ENCODE measurements at places on chromosomes 1 and 21.

GRCh38 chr1:47238935-47239592, 7.0 kb upstream of the TAL1 start:
- no peak for DNase-seq

- DNase-seq, result no peak
Observed at GRCh38 chr1:85607921-85608265, 27.3 kb downstream of the CCN1 start.

- no peak for DNase-seq
Observed at GRCh38 chr1:228017356-228018124, 10.7 kb downstream of the WNT3A start.

- no peak for DNase-seq
Observed at GRCh38 chr1:200749090-200749489, 10.4 kb downstream of the CAMSAP2 start.

DNA sequence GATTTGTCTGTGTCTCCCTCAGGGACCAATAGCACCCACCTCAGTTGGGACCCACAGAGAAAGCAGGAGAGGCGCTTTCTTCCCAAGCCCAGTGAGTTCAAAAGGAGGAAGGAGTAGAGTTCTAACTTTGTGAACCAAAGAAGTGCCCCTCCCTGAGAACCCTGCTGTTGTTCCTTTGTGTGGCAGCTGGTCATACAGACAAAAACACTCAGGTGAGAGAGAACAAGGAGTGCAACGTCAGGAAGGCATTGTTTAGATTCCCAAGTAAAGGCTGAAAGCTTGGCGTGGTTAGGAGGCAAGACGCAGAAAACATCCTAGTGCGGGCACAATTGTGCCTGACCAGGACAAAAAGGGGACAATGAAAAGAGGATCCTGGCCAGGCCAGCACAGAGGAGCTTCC, 654.6 kb downstream of the KIF26B start:
- DNase-seq, result no peak

GRCh38 chr1:213326281-213327016, 275.4 kb downstream of the RPS6KC1 start:
- DNase-seq, result no peak

DNA sequence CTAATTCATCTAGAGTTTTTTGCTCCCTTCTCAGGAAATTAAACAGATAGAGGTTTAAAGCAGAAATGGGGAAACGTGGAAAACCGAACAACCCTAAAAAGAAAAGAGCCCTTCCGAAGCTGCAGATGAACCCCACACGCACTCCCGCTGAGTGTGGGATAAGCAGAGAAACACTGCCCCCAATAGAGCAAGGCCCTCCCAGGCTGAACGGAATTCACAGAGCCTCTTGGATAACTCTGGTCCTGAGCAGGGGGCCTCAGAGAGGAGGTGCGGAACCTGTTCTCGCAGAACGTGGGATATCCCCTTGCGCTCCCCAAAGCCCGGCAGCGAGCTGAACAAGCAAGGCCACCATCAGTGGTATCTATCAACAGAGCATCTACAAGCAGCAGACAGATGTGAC, 44.9 kb downstream of the SSBP3 start:
- peak; percentile 16 for DNase-seq

- DNase-seq, result no peak
Observed at GRCh38 chr1:21289127-21289526, 1.1 kb downstream of the ECE1 start.

DNA sequence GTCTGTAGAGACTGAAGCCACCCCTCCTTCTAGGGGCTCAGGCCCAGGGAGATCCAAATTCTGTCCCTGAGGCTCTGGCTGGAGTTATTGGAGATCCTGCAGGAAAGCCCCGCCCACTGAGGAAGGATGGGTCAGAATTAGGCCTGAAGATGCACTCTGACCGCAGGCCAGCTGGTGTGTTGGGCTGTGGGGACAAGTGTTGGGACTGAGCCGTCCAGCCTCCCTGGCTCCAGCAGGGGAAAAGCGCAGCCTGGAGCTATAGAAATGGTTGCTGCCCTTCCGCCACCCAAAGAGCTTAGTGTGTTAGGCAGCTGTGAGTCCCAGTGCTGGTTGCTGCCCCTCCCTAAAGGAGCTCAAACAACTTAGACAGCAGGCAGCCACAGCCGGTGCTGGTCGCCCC, 33.0 kb upstream of the PRRX1 start:
- DNase-seq, result no peak

DNA sequence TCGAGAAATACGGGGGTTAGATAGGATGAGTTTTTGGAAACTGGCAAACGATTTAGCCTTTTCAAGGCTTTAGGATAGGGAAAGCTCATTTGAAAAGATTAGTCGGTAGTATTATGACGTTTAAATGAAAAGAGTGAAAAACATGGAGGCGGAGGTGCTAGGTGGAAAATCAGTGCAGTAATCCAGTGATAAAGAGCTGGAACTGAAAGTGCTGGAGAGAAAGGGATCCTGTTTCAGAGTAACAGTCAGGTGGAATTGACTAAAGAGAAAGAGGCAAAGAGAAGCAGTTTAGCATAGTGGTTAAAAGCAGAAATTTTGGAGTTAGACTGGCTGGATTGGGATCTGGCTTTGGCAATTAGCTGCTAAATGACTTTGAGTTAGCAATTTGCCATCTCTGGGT, 945 bp downstream of the WDR3 start:
- DNase-seq, result no peak

GRCh38 chr1:94746635-94747525, 73.3 kb upstream of the SLC44A3 start:
- no peak for DNase-seq

DNA sequence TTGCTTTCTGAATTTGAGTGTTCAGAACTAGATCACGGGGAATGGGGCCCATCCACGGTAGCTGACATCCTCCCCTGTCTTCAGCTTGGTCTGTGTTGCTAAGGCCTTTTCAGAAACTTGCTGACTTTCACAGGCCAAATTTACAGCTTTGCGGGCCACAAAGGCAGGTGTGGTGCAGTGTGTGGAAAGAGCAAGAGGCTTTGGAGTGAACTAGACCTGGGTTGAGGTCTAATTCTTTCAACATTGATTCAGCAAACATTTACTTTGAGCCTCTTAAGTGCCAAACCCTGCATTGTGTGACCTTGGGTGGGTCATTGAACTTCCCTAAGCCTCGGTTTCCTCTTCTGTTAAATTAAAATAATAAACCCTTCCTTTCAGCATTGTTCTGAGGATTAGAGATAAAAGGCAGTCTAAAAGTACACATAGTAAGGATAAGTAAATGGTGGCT, 24.3 kb downstream of the STPG1 start:
- no peak for DNase-seq

DNA sequence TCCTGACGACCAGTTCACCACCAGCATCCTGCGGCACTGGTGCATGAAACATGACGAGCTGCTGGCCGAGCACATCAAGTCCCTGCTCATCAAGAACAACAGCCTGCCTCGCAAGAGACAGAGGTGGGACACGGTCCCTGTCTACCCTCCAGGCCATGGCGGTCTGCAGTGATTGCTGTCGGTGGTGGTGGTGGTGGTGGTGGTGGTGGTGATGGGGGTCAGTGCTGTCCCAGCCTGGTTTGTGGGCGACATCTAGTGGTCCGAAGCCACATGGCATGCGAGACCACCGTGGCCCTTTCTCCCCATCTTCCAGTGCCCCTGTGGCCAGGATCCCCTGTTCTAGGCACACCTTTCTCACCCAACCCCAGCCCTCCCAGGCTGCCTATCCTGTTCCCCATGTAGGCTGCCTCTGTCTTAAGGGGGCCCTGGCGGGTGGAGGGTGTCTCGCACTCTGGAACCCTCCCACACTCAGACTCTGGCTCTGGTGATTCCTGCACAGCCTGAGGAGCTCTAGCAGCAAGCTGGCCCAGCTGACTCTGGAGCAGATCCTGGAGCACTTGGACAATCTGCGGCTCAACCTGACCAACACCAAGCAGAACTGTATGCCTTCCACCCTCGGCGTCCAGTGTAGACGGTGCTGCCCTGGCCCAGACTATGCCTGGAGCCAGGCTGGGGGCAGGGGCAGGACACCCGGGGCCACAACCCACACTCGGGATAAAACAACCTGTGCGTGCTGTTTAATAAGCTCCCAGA, 3.2 kb upstream of the SLC27A3 start:
- peak; percentile 38 for DNase-seq

- DNase-seq, result no peak
Observed at GRCh38 chr1:62064829-62065407, 129.7 kb upstream of the L1TD1 start.

DNA sequence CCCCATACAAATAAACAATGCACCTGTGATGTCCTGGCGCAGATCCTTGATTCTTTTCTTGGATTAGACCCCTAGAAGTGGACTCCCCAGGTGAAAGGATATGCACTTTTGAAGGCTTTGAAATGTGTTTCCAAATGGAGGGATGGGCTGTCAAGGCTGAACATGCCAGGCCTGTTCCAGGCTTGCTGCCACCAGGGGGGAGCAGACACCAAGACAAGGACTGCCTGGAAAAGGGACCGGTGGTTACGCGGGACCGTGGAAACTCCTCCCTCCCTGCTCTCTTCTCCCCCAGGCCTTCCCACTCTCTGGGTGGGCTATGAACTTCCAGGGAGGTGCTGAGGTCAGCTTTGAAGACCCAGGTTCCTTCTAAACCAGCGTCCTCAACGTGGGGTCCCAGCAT, 12.7 kb downstream of the C1QB start:
- DNase-seq, result peak; percentile 17

DNA sequence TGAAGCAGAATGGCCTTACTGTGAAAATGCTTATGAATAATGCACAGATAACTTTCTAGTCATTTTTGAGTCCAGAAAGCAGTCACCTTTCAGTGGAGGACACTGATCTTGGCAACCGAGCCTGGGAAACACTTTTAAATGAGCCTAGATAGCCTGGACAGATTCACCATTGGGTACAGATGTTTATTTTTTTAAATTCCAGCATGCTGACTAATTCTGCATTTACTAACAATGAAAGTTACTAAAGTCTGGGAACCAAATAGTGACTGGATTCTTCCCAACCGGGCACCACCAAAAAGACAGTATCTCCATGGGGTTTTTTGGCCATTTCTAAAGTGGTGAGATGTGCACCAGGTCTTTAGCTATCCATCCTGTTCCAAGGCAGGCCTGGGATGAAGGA, 3.3 kb upstream of the FMOD start:
- DNase-seq, result no peak

DNA sequence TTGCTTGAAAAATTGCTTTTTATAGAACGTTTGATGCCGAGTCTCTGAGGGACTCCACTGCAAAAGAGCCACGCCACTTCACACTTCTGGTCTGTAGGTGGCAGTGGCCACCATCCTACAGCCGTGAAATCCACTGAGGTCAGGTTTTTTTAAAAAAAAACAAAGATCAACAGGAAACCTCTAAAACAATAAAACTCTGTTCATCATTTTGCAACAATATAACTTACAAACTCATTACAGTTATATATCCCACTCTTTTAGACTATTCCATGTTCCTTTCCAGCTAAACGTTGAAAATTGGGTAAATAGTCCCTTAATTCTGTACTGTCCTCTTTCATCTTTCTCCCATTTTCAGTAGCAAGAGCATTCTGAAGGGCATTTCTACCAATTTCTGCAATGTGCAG, 64.6 kb upstream of the FMN2 start:
- peak; percentile 43 for DNase-seq

DNA sequence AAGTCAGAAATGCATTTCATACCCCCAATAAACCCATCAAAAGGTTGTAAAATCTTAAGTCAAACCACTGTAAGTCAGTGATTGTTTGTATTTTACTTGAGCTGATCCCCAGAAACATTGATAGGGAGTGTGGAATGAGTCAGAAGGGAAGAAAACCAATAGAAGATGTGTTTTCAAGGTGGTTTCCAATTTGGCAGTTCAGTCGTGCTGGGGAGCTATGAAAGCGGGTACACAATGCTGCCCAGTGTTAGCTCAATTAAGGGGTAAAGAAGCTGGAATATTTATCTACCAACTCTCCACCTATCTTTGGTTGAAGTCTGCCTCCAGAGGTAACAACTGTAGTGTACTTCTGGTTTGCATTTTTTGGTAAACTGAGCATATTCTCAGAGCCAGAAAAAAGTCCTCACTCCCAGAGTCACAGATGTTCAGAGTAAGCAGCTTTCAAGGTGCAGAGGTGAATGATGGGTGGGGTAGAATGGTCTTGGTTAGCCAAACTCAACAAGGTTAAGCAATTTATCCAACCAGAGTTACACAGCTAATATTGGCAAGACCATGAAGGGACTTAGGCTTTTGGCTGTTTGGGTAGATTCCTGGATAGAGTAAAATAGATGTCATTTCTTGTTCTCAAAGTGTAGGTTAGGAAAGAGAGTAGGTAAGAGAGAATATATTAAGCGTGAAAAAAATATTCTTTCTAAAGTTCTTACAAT, 202.9 kb upstream of the ADGRL2 start:
- no peak for DNase-seq

DNA sequence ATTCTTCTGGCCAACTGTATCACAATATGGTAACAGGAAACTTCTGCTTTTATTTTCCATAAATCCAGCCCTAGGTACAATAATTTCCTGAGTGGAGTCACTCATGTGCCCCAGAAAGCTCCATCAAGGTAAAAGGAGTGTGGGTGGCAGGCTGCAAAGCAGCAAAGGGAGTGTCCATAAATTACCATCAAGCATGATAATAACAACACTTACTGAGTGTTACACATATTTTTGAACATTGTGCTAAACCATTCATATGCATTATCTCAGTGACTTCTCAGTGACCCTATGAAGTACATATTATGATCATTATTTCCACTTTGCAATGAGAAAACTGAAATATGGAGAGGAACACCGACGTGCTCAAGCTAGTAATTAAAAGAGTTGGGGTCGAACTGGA, 149.2 kb upstream of the PLXNA2 start:
- DNase-seq, result no peak

GRCh38 chr1:9835404-9835757, 11.6 kb upstream of the CLSTN1 start:
- DNase-seq, result no peak

- DNase-seq, result no peak
Observed at GRCh38 chr21:33657124-33657820, 15.0 kb downstream of the ITSN1 start.

DNA sequence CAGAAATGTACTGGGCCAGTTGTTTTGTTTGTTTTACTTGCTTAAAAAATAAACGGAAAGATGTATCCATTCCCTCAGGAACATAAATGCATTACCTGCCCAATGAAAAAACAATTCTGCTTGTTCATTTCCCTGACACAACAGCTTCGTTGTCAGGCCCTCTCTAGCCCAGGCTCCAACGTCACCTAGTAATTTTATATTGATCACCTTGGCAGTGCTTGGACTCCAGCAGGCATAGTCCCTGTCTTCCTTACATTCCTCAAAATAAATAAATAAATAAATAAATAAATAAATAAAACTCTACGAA, 1.2 kb downstream of the CEP170 start:
- DNase-seq, result no peak

- DNase-seq, result no peak
Observed at GRCh38 chr1:24420547-24420946, 4.9 kb downstream of the NIPAL3 start.

DNA sequence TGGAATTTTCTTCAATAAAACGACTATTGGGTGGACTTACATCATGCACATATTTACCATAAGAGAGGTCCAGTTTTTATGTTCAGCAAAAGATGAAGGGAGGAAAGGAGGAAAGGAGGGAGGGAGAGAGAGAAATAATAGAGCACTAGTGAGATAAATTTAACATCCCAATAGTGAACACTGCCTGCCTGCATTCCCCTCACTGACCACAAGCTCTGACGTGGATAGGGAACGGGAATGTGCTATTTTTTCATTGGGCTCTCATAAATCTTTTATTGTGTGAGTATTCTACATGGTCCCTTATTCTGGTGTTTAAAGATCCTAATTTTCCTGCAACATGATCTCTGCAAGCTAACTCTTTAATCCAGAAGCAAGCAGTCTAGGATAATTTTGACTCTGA, 82.1 kb downstream of the TTC3 start:
- no peak for DNase-seq

- no peak for DNase-seq
Observed at GRCh38 chr1:50350421-50350820, 72.8 kb downstream of the DMRTA2 start.

GRCh38 chr1:198788561-198789064, 149.8 kb downstream of the PTPRC start:
- DNase-seq, result no peak
